Stimulated activated CD4-positive, alpha-beta T cell treated with anti-CD3 and anti-CD28 coated beads, Interleukin-4, amount 100 ng/mL, for 24 hours (primary cell): ENCODE measurements at places on chromosomes 16 and 17.
A peak's percentile ranks its signal among the peaks of the same experiment; 100 is the strongest.

DNA sequence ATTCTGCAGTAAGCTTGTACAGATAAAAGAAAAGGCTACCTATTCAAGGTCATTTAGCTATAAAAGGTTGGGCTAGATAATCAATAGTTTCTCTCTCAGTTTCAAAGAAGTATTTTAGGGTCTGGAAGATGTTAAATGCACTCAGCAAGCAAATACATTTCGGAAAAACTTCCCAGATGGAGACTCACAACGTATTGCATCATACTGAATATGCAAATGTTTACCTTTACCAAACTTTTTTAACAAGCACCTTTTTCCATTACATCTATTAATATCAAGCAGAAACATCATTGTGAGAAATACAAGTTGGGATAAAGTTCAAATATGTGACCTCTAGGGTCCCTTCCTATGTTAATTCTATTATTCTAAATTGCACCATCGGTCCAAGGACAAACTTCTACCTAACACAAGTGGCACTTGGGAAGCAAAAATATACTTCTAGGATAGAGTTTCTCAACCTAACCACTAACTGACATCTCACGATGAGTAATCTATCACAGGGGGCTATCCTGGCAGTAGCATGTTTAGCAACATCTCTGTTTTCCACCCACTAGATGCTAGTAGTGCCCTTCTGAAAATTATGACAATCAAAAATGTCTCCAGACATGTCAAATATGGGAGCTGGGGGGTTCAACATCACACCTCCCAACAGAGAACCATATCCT is 14.5 kb downstream of the KANSL1 start:
- DNase-seq = no peak

GRCh38 chr17:42673885-42674754 is 2.7 kb downstream of the PLEKHH3 start:
- no peak for DNase-seq

GRCh38 chr16:87700406-87701077 is 65.2 kb downstream of the KLHDC4 start:
- no peak for DNase-seq

- no peak for DNase-seq
Measured at GRCh38 chr16:57660715-57661463, 7.2 kb upstream of the ADGRG3 start.

DNA sequence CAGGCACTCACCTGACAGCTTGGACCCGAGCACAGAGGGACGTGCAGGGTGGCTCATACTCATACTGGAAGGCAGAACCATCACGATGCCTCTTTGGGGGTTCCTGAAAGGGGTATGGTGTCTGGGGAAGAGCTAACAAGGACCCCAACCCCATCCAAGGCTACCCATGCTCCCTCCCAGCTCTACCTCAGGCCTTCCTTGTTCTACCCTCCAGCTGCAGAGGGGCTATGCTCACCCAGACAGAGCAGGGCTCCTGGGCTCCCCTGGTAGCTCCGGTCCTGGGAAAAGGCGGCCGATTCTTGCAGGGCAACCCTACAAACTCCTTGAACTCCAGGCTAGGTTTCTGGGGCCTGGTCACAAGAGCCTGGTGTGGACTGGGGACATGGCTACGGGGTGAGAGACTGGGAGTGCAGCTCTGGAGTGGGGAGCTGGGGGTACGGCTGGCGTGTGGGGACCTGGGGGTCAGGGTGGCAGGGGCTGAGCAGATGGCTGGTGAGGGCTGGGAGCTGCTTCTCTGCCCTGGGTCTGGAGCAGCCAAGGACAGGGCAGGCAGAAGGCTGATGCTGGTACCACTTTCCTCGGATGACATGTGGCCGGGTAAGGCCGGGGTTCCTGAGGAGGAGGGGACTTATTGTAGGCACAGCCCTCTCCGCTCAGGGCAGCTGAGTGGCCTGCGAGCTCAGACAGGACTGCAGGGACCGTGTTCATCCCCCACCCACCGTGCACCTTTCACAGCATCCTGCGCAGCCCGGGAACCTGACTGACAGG is 2.1 kb downstream of the ACD start:
- DNase-seq = no peak

GRCh38 chr17:64457156-64457555 is 8.2 kb downstream of the MILR1 start:
- no peak for DNase-seq

DNA sequence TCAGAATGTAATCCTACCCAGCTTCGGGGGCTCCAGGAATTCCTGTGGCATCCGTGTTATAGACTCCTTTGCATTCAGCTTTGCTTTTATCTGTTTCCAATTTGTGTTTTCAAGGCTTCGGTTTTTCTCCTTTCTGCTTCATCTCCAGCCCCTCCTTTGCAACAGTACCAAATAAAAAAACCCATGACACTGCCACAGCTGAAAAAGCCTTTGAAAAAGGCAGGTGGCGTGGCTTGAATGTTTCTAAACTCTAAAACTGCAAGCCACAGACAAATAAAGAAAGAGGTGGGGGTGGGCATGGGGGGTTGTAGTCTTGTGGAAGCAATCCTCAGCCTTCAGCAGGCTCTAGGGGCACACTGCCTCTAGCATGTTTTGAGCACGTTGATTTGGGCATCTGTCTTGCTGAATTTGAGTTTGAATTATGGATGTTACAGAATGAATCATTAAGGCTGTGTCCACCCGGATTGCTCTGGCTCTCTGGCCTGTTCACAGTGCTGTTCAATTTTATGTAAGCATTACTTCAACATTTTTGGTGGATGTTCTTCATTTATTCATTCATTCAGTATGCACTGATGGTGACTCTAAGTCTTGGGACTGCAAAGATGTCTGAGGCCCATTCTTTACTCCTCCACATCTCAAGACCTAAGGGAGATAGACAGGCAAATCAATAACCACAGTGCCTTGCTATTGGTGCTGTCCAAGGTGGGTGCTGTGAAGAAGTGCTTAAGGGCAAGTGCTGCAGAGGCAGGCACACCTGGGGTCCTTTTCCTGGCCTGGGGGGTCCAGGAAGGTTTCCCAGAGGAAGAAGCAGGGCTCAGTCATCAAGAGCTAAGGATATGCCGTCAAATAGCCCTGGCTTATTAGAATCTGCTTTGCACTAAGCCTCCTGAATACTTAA is 77.4 kb downstream of the CDH13 start:
- no peak for DNase-seq

GRCh38 chr16:11094075-11094856 is 149.9 kb downstream of the CLEC16A start:
- DNase-seq = peak; percentile 74

GRCh38 chr16:48608452-48608851 is 1.5 kb downstream of the N4BP1 start:
- peak; percentile 32 for DNase-seq

- peak; percentile 83 for DNase-seq
Measured at GRCh38 chr16:29007730-29008593, 23.1 kb downstream of the LAT start.

DNA sequence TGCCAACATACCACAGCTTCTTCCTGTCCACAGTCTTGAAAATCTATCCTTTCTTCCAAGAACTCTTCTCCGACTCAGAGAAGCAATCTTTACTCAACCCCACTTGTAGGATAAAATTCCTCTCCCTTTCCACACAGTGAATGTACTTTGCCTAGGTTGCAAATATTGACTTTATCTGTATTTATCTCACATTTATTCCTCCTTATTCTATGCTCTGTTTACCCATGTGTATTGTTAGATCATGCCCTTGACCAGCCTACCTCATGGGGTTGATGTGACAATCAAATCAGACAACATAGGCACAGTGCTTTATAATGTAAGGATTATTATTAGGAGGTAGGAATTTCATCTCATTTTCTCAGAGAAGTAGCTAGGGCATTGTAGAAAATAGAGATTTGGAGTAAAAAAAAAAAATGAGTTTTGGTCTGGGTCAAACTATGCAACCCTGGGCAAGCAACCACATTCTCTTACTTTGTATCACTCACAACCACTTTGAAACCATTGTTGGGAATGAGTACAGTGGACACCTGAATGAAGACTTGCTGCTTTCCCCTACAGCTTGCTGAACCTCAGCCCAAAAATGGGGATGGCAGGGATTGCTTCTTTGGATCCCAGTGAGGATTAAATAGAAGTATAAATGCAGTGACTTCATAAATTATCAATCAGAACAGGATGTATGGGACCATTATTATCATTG is 9.1 kb upstream of the SLC35B1 start:
- DNase-seq = no peak

- no peak for DNase-seq
Measured at GRCh38 chr17:55241097-55241496, 23.7 kb upstream of the HLF start.
